ENCODE measurements at places on chromosomes 12 and 14.

DNA sequence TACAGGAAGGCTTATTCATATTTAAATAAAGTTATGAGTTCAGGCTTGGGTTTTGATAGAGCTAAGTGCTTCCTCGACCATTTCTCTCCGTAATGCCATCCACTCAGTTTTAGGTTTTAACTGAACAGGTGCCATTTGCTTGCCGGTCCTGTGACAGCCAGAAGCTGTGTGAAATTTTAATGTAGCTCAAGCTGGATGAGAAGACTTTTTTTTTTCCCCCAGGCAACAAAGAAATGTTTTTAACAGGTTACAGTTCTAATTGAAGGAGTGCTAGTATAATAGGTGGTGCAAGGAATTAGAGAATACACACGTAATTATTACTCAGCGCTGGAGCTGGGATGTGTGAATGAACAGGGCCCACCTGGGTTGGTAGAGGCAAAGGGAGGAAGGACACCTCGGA is 502.3 kb downstream of the AACS start:
- DNase-seq, result no peak

DNA sequence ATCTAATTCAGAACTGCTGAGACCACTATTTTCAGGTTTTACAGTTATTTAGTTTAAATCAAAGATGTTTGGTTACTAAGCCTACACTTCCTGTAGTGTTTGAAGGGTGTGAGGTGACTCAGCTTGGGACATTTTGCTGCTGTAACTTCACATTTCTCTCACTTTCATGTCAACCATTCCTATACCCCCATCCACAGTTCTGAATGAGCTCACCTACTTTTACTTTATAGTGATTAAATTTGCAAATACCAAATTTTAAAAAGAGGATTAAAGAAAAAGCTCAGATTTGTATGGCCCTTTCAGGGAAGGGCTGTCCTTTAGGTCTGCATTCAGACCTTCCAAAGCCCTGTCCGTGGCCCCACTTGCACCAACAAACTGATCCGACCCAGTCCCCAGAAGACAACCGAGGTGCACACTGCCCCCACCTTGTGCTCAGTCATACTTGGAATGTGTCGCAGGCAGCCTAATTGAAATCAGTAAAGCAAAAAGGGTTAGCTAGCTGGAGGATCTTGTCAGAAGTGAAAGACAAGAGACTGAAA is 174.4 kb downstream of the MON2 start:
- DNase-seq, result no peak

- DNase-seq, result no peak
These were observed 26.4 kb downstream of the FBRSL1 start for GRCh38 chr12:132516095-132517012.

DNA sequence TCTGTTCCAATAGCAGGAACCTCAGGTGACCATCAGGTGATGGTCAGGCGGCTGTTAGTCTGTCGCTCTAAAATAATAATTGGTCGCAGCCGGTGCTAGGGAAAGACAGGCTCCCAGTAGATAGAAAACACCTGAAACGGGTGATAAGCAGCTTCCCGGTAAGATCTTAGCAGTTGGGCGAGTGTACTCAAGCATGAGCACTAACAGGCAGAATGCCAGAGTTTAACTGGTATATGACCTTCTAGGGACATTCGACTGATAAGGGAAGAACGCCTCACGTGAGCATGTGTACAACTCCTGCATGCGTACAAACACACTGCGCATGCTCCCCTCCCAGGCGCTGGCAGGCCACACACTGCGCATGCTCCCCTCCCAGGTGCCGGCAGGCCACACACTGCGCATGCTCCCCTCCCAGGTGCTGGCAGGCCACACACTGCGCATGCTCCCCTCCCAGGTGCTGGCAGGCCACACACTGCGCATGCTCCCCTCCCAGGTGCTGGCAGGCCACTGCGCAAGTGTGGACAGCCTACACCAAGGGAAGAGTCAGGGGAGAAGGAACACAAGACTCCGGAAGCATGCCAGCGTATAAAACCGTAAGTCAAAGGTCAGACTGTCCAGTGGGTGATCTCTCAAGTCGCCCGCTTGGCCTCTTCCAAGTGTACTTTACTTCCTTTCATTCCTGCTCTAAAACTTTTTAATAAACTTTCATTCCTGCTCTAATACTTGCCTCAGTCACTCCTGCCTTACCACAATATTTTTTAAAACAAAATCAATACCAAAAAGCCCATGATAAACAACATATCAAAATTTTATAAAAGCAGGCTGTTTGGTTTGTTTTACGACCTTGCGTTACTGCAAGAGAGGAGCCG is 24.5 kb downstream of the GPRC5D start:
- DNase-seq, result no peak

DNA sequence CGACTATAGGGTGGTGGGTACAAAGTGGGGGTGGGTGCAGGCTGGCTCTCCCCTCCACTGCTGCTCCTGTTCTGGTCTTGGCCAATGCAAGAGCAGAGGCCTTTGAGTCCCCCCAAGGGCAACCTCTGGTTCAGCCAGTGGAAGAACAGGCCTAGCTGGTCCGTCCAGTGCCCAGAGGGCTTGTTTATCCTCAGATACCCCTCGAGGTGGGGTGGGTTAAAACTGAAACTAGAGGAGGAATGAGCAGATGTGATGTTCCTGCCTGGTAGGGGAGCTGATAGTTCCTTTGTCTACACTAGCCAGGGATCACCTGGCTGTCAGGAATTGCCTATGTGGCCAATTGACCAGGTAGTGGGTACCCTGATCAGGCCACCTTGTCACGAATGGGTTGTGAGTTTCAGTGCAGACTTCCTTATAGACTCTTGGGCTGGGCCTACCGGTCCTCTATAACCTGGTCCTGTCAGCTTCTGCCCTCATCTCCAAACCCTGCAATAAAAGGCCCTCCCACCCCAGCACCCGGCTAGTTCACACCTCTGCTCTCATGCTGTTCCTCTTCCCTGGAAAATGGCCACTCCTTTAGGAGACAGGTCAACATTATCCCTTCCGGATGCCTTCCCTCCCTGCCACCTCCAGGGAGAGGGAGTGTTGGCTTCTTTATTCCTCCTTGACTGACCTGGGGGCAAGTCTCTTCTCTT is 10.7 kb upstream of the HSP90AA1 start:
- DNase-seq, result no peak

GRCh38 chr14:54470701-54471100 is 18.1 kb downstream of the GMFB start:
- no peak for DNase-seq

DNA sequence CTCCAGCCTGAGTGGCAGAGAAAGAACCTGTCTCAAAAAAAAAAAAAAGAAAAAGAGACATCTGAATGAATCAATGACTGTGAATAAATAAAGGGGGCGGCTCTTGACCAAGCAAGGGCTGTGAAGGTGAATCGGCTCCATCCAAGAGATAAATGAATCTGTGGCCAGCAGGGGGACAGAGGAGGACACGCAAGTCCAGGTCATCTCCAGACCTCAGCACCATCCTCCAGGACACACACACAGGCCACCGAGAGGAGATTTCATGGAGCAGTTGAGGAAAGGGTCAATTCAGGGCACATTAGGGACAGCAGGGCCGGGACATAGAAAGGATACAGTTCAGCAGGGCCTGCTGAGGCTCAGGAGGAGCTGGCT is 21.6 kb downstream of the TRPV4 start:
- no peak for DNase-seq

- no peak for DNase-seq
These were observed 365.1 kb upstream of the DIO2 start for GRCh38 chr14:80576401-80576800.

- no peak for DNase-seq
These were observed 39.9 kb downstream of the SOS2 start for GRCh38 chr14:50191499-50191898.

DNA sequence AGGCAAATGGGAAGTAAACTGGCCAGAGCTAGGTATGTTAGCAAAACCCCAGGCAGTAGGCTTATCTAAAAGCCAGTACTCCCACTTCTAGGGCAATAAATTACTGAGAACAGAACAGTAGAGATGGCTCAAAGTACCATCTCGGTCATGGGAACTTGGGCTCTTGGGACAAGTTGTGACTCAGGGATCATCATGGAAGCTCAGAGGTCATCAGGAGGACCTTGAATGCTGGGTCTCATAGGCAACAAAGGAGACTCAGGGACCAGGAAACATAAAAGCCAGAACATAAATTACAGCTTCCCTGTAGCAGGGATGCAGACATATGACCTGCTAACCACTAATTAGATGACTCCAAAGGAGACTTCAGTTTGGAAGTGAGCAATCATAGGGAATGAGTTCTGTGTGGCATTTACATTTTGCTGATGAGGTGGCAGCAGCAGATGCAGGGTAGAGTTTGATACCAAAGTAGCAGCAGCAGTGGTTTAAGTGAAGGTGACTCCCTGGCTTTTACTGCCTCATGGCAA is 97.6 kb upstream of the SCAF11 start:
- DNase-seq, result no peak

GRCh38 chr14:87687420-87687819 is 305.6 kb downstream of the GALC start:
- no peak for DNase-seq

GRCh38 chr14:55654243-55654642 is 74.2 kb downstream of the KTN1 start:
- DNase-seq, result no peak

- DNase-seq, result no peak
These were observed 788.9 kb upstream of the TBX3 start for GRCh38 chr12:115472852-115473251.

DNA sequence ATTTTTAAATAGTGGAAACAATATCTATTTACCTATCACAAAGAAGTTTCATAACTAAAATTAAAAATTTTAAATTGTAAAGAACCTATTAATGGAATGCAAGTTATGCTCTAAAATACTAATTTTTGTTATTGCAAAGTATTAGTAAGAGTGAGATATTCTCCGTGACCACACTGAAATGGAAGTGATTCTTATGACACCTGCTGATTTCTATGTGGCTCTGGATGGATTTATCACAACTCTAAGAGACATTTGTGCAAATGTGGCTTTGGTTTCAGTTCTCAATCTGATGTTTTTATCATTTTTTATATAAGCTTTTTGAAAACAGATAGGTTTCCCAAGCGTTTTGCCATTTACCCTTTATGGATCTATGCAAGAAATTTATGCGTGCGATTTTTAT is 497.8 kb downstream of the NAV3 start:
- no peak for DNase-seq

DNA sequence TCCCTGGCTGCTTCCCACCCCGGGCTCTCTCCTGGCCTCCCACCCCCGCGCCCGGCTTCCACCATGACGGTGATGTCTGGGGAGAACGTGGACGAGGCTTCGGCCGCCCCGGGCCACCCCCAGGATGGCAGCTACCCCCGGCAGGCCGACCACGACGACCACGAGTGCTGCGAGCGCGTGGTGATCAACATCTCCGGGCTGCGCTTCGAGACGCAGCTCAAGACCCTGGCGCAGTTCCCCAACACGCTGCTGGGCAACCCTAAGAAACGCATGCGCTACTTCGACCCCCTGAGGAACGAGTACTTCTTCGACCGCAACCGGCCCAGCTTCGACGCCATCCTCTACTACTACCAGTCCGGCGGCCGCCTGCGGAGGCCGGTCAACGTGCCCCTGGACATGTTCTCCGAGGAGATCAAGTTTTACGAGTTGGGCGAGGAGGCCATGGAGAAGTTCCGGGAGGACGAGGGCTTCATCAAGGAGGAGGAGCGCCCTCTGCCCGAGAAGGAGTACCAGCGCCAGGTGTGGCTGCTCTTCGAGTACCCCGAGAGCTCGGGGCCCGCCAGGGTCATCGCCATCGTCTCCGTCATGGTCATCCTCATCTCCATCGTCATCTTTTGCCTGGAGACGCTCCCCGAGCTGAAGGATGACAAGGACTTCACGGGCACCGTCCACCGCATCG is 1.8 kb downstream of the KCNA1 start:
- no peak for DNase-seq

- no peak for DNase-seq
These were observed 266.5 kb downstream of the SEC23A start for GRCh38 chr14:38836539-38836938.

GRCh38 chr12:109089683-109090082 is 3.6 kb downstream of the ALKBH2 start:
- no peak for DNase-seq

DNA sequence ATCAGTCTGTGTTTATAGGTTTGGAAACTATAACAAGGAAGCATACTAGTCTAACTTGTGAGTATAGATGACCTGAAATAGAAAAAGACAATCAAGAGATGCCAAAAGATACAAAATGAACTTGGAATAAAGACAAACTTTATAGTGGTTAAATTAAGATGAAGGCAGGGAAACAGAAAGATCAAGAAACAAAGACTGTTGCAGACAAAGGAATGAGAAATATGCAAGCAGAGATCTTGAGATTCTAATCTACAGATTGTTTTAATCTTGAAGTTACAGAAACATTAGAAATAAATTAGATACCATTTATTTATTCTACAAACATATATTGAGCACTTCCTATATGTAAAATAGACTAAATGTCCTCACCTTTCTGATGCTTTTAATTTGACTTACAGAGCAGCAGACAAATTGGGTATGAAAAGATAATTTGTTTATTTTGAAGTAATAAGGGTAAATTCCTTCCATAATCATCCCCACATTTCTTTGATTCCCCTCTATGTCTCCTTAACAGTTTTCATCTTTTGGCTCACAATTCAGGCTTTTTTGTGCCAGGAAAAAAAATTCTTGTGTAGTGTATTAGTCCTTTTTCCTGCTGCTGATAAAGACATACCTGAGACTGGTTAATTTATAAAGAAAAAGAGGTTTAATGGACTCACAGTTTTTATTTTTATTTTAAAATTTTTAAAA is 134.4 kb downstream of the KITLG start:
- no peak for DNase-seq

DNA sequence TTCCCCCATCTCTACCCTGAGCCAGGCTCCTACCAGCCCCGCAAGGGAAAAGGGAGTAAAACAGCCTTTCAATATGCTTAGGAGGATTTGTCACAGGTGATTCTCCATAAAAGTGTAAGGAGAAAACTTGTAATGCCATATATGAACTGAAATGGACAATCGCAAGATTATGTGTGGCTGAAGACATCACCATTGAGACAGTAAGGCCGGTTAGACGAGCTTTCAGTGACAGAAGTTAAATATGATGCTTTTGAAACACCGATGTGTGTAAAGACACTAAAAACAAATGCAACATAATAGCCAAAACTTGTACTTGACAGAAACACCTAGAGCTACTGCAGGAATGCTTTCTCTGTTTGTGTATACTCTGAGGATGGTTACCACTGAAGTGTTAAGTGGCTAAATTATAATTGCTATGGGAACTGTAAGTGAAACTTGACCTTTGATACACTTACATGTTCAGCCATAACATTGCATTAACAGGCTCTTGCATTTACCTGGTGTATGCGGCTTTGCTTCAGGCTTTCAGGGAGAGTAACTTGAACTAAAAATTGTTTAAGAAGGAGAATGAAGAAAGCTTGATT is 42.3 kb downstream of the FAR2 start:
- no peak for DNase-seq

GRCh38 chr14:72830356-72830755 is 63.5 kb downstream of the DPF3 start:
- no peak for DNase-seq

- DNase-seq, result no peak
These were observed 38.9 kb downstream of the NIN start for GRCh38 chr14:50792051-50792477.

Measured in hippocampal formation (tissue), 2 donors.